ENCODE measurements at places on chromosomes 13 and 19.
A peak's percentile ranks its signal among the peaks of the same experiment; 100 is the strongest.

- DNase-seq: no peak
Measured at GRCh38 chr13:93279982-93280381, 53.4 kb downstream of the GPC6 start.

GRCh38 chr19:33520844-33521479, 629 bp downstream of the PEPD start:
- no peak for DNase-seq

GRCh38 chr19:17938092-17938845, 5.5 kb downstream of the CCDC124 start:
- DNase-seq: peak; percentile 90

GRCh38 chr13:36445278-36445677, 13.0 kb downstream of the CCNA1 start:
- no peak for DNase-seq

DNA sequence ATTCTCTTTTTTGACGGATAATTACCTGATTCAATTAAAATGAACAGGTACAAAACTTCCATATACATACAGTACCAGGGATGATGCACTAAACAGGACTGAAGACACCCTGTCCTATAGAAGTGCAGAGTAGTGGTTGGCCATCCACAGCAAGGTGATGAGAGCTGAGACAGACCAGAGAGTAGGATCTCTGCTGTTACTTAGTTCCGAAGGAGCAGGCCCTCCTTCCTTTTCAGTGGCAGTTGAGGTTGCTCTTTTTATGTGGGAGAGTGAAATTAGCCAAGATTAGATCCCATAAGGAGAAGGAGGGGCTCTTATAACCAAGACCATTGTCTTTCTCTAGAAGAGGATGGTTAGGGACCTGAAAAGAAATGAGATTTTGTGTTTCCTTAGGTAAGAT, 4.0 kb downstream of the PDS5B start:
- no peak for DNase-seq

DNA sequence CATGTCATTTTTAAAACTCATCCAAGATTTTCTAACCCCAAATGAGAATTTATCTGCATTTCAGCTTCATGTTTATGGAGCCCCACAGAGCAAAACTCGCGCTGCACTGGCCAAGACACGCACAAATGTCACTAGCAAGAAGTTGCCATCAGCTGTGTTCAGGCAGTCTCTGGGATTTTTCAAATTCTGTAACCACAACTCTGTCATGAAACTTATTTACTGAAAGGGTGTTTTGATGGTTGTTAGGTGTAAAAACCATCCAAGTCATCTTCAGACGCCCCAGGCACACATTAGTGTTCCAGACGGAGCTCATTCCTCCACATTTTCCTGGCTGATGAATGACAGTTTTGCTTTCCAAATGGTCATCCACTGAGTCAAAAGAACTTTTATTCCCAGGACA, 63.4 kb downstream of the SLC7A1 start:
- no peak for DNase-seq

GRCh38 chr13:51004111-51004865, 94.7 kb downstream of the RNASEH2B start:
- DNase-seq: no peak

DNA sequence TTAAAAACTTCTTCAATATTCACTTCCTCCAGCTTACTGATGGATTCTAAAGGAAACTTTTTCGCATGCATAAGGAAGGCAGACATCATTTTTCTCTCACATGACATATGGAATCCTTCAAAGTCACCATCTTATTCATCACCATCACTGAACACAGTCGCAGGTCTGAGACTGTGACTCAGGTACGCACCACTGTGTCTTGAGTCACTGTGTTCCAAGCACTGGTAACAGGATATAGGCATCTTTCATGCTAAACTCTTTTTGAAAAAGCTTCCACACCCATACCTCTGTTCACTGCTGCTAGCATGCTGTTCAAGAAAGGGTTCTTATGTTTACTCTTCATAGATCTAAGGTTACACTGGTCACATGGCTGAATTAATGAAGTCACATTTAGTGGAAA, 67.0 kb upstream of the SIAH3 start:
- peak; percentile 21 for DNase-seq

- DNase-seq: peak; percentile 26
Measured at GRCh38 chr19:29467824-29468401, 57.9 kb upstream of the VSTM2B start.

GRCh38 chr19:58575183-58576041, 2.3 kb upstream of the MZF1 start:
- DNase-seq: peak; percentile 88

- DNase-seq: no peak
Measured at GRCh38 chr13:94335761-94336526, 143.5 kb downstream of the DCT start.

DNA sequence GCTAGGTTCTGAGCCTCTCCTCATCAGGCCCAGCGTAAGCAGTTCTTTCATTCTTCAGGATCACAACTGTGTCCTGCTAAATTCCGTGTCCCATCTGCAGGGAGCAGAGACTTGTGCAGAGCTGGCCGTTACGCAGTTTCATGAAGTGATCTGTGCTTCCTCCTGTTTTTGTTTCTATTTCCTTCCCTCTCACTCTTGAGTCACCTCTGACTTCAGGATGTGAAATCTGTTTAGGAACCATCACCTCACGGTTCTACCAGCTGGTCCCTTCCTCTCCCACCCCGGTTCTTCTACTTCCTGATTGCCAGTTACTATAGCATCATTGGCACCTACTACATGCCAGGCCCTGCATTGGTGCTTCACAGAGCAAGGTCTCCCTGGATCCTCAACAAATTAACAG, 8.5 kb downstream of the MAU2 start:
- DNase-seq: no peak

DNA sequence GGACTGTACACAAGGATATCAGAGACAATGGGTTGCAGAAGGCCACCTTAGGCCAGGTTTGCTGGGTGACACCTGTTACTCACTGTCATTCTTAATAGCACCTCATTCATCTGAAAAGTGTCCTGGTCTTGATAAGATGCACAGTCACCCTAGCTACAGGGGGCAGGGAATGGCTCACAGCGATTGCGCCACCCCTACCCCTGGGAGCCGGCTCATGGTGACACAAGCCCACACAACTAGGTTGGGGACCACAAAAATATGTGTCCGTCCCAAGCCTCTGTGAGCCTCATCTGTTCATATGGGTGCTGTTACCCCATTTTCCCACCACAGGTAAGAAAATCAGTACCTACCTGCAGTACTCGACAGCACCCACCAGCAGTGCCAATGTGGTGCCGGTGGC, 23.4 kb downstream of the MED26 start:
- DNase-seq: no peak

GRCh38 chr13:35512271-35512920, 35.9 kb upstream of the MAB21L1 start:
- DNase-seq: no peak

GRCh38 chr13:44806826-44807225, 182.4 kb downstream of the NUFIP1 start:
- DNase-seq: no peak

GRCh38 chr19:42095814-42096230, 19.9 kb downstream of the ZNF574 start:
- no peak for DNase-seq

GRCh38 chr13:24050796-24051715, 109.5 kb upstream of the SPATA13 start:
- DNase-seq: no peak

DNA sequence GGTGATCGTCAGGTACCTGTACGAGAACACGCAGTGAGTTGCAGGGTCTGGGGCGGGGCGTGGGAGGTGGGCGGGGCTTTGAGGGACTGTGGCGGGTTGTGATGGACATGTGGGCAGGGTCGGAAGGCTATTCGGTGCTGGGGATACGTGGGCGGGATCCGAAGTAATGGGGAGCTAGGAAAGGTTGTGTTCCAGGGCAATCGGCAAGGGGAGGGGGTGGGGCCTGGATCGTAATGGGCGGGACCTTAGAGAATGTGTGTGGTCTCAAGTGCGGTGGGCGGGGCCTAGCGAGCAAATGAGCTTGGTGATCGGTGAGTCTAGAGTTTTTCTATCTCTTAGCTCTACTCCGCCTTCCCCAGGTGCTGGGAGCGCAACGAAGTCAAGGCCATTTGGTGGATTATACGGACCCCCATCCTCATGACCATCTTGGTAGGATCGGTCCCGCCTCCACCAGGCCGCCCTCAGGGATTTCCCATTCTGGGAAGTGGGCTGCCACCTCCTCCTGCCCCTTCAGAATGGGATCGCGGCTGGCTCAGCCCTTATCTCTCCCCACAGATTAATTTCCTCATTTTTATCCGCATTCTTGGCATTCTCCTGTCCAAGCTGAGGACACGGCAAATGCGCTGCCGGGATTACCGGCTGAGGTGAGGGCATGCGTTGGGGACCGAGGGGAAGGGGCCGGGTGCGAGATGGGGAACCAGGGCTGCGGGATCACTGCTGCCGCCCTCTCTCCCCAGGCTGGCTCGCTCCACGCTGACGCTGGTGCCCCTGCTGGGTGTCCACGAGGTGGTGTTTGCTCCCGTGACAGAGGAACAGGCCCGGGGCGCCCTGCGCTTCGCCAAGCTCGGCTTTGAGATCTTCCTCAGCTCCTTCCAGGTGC, 9.6 kb downstream of the GIPR start:
- DNase-seq: peak; percentile 91

GRCh38 chr19:55161571-55162322, 4.2 kb upstream of the TNNI3 start:
- no peak for DNase-seq

DNA sequence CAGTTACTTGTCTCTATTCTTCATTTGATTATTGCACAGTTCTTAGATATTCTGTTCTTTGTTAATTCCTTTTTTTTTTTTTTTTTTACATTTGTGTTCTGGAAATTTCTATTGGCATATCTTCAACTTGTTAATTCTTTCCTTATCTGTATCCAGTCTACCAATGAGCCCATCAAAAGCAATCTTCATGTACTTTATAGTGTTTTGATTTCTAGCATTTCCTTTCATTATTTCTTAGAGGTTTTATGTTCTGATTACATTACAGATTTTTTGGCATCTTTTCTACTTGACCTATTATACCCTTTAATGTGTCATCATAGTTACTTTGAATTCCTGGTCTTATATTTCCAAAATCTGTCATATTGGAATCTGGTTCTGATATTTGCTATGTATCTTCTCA, 2194.8 kb downstream of the PCDH9 start:
- DNase-seq: no peak

GRCh38 chr19:18216789-18217188, 9.4 kb downstream of the PDE4C start:
- no peak for DNase-seq

- DNase-seq: no peak
Measured at GRCh38 chr19:46921071-46921470, 60.3 kb downstream of the ARHGAP35 start.

- no peak for DNase-seq
Measured at GRCh38 chr13:102589301-102589822, 7.4 kb upstream of the TPP2 start.

DNA sequence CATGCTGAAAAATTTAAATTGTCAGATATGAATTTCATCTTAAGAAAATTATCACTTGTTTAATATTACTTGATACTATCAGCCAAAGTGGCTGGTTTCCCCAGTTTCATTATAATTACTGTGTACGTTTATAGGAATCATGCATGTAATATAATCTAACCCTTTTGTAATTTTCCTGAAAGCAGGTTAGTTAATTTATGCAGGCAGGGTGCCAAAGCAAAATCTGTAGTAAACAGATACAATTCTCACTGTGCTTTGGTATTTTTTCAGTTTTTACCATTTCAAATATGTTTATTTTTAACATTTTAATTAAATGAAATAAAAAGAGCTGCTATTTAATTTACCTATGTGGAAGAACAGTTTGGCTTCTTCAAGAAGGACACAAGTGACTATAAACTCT, 1227.5 kb upstream of the MIR17HG start:
- DNase-seq: no peak

- DNase-seq: no peak
Measured at GRCh38 chr13:52034616-52035226, 10.2 kb downstream of the UTP14C start.

- DNase-seq: peak; percentile 50
Measured at GRCh38 chr19:28727480-28728159, 485.3 kb downstream of the UQCRFS1 start.

DNA sequence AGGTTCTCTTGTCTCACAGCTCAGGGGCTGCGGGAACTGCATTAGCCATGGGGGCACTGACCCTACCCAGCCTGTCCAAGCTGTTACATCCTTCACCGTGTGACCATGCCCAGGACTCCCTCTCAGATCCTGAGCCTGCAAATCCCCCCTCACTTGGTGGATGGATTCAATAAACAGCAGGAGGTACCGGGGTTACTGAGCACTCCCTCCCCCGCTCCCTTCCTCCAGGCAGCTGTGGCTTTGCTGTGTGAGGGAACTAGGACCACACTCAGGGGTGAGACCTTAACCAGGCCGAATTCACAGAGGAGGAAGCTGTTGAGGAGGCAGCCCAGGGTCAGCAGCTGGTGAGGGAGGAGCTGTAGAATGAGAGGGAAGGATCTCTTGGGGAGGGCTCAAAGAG, 27.0 kb upstream of the CEACAM1 start:
- no peak for DNase-seq

GRCh38 chr19:29320618-29321017, 107.7 kb upstream of the UQCRFS1 start:
- no peak for DNase-seq

GRCh38 chr19:50796128-50796633, 6.0 kb downstream of the ACP4 start:
- DNase-seq: peak; percentile 62

GRCh38 chr13:37476874-37477273, 121.7 kb downstream of the POSTN start:
- DNase-seq: no peak

- no peak for DNase-seq
Measured at GRCh38 chr19:48466561-48467325, 2.4 kb upstream of the CYTH2 start.

DNA sequence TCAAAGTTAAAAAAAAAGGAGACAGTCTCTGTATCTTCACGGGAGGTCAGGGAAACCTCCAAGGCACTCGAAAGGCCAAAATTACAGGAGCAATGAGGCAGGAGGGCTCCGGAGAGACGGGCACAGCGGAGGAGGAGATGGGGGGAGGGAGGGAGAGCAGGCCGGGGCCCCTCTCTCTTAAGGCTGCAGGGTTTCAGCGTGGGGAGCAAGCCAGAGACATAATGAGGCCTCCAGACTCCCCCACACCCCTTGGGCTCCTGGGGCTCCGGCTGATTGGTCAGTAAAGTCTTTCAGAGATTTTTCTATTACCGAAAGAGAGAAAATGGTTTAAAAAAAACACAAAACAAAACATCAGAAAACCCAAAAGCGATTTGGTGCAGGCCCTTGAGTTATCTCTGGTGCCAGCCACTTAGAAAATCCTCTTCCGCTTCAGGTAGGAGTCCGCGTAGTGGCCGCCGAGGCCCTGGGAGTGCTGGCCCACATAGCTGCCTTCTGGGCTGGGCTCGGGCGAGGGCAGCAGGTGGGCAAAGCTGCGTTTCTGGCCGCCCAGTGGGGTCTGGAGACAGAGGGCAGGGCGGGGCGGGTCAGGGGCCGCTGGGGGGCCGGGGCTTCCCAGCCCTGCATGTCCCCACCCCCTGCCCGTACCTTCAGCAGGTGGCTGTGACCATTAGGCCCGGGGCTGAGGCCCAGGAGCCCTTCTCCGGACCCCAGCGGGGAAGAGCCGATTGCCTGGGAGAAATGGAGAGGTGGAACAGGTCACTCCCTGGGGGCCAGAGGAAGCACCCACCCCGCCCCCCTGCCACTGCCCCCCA, 1.4 kb upstream of the FDX2 start:
- DNase-seq: no peak

- no peak for DNase-seq
Measured at GRCh38 chr19:686589-687297, 8.5 kb downstream of the PRSS57 start.
